ENCODE measurements at places on chromosomes 7 and 10.
A peak's percentile ranks its signal among the peaks of the same experiment; 100 is the strongest.

GRCh38 chr7:73881352-73882046 lies 20.5 kb downstream of the TMEM270 start:
- DNase-seq = no peak

DNA sequence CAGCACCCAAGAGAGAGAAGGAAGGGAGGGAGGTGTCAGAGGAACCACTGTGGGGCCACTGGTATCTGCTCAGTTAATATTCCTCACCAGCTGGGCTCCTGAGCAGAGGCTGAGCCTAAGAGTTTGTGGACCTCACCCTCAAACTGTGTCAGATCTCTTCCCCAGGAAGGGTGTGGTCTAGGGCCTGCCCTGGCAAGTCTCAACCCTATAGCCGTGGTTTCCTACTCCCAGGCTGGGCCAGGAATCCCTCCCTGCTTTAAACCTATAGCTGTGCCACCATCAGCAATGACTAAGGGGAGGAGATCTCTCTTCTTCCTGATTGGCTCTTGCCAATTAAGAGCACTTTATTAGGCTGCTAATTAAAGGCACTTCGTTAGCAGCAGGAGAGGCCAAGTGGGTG lies 29.9 kb downstream of the POLL start:
- peak; percentile 52 for DNase-seq

GRCh38 chr10:124301736-124302135 lies 117.0 kb downstream of the OAT start:
- no peak for DNase-seq

DNA sequence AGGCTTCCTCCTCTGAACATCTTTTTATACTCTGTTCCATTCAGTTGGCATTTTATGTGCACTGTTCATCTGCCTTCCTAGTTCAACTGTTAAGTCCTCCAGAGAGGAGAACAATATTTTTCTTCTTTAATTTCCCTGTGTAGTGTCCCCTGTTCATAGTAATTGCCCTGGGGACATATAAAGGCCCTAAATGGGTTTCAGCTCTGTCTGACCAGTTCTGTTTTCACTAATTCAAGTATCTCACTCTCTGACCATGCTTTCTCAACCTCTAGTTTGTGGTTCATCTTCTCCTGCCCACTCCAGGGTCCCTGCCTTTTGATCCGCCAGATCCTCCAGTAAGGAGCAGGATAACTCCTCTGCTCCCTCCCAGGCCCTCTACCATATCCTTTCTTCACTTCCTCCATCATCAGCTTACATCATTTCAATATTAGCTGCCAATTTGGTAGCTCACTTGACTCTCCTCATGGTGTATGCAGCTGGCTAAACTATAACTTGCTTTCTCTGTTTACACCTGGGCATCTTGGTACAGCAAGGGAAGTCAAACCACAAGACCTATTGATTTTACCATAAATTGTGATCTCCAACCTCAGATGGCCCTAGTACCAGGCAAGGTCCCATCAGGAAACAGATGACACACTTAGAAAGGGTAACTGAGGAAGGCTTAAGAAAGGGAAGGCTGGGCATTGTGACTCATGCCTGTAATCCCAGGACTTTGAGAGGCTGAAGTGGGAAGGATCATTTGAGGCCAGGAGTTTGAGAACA lies 17.7 kb upstream of the C10orf67 start:
- DNase-seq = no peak

DNA sequence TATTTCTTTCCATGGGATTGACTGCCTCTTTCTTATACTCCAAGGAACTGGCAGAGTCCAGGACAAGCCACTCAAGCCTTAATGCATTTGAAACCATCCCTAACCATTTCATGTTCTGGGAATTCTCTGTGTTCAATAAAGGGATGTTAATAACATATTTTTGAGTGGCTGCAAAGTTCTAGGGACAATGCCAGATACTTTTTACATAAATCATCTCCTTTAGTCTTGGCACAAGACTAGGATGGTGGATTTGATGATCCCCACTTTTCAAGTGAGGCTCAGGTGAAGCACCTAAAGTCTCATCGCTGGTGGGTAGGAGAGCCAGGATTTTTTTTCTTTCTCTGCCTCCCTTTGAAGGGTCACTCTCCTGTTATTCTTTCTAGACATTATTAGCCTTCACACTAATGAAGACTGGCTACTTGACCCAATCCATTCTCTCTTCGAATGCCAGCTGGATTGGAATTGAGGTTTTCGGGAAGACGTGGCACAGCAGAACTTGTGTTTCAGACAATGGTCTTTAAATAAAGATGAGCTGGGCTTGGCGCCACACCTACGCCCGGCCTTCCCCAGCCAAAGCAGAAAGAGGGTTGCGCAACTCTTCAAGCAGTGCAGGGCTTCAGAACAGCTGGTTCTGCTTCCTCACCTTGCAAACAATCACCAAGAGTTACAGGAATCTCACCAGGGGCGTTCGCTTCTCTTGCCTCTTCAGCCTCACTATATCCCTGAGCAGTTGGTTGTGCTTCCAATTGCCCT lies 73.8 kb upstream of the BMPER start:
- no peak for DNase-seq

GRCh38 chr7:143882604-143883078 lies 19.3 kb downstream of the TCAF1 start:
- no peak for DNase-seq

- DNase-seq = no peak
Measured at GRCh38 chr7:150406567-150407421, 27.7 kb downstream of the ZNF775 start.

GRCh38 chr7:22125436-22125835 lies 179.7 kb upstream of the CDCA7L start:
- no peak for DNase-seq

DNA sequence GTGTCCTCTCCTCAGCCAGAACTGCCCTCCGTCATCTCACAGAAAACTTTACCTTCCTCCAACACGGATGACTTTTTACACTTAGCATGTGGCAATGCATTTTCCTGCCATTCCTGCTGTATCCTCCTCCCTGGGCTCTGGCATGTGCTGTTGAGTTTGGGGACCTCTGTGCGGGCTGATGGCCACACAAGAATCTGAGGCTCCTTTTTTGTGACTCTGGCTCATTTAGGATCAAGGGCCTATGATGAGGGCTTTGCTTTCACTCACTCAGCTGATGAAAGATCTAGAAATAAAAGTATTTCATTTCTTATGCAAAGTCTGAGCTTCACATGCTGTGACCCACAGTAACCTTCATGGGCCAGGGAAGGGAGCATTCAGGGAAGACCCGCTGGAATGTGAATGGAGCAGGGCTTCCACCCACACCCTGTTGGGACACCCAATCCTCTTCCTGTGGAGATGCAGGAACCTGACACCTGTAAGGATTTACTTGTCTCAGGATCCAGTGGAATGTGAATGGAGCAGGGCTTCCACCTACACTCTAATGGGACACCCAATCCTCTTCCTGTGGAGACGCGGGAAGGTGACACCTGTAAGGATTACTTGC lies 500.3 kb upstream of the MKI67 start:
- DNase-seq = no peak

DNA sequence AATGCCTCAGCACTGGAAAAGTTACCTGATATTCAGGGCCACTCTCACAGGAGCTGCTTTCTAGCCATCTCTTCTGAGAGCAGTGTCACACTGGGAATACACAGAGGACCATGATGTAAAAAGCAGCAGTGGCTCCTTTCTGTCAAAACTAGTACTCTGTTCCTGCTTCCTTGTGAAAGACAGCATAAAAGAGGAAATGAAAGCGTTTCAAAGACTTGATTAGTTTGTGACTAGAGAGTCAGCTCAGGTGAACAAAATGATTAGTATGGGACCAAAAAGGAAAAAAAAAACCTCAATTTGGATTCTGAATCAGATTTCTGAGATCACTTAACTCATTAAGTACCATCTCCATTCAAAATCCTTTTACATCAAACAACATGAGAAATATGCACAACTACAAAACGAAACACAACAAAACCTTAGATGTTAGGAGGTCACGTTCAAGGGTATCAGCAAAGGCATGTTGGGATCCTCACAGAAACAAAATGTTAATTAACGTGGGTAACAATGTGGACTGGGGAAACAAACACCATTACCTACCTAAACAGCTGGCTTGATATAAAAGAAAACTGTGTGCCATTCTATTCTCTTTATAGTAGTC lies 103.7 kb downstream of the MACC1 start:
- DNase-seq = no peak

DNA sequence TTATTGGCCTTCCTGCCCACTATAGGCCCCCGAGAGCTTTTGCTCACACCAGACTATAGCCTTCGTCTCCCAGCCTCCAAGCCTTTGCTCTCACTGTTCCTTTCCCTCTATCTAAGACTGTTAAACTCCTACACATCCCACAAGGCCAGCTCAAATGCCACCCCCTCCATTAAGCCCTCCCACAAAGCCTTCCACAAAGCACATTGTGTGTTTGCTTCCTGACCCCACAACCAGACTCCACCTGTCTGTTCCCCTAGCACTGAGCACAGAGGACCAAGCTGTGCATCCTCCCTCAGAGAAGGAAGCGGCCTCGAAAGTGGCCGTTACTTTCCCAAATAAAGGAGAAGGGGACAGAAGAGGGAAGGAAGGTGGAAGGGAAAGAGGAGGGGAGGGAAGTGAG lies 1.3 kb downstream of the LOXL4 start:
- no peak for DNase-seq
